Fibroblast of villous mesenchyme (primary cell): ENCODE measurements at places on chromosomes 12 and 14. TPM values are rescaled to one million over a fixed set of nuclear protein-coding genes. Genes with fewer than 3 reads are reported as not detected.

UNC79 gene
- under 0.01 TPM in 2 replicates for total RNA-seq

C12orf75 gene
- 295 and 302 TPM in 2 replicates for total RNA-seq

EGLN3 gene
- total RNA-seq = 0.64 and 0.86 TPM in 2 replicates

TMEM119 gene
- total RNA-seq = 83.3 and 186 TPM in 2 replicates

NOVA1 gene
- 1.9 and 6.9 TPM in 2 replicates for total RNA-seq

SLC25A47 gene
- total RNA-seq = not detected in 2 replicates

DEPDC4 gene
- 0.64 and 1.7 TPM in 2 replicates for total RNA-seq

FOS gene
- total RNA-seq = 108 and 122 TPM in 2 replicates

LPAR5 gene
- total RNA-seq = not detected in 2 replicates

TMPRSS12 gene
- under 0.01 TPM in 1 of 2 replicates, not detected in the other for total RNA-seq

FAM186B gene
- total RNA-seq = under 0.01 TPM in 2 replicates

GPR68 gene
- 0.86 and 2.9 TPM in 2 replicates for total RNA-seq
